ENCODE measurements at places on chromosomes 6 and 20. TPM values are rescaled to one million over a fixed set of nuclear protein-coding genes. Genes with fewer than 3 reads are reported as not detected.

The POPDC3 gene
- 19.0 TPM for polyA plus RNA-seq

The PRICKLE4 gene
- polyA plus RNA-seq = 3.9 TPM

GRCh38 chr6:90218959-90219208 is 77.8 kb downstream of the BACH2 start:
- no peak for DNase-seq
- no peaks in the 10 kb centered on the region for H3K36me3 ChIP-seq
- peaks cover 45% of the 10 kb centered on the region for H3K4me1 ChIP-seq
- peak overlapping the region; percentile 37 for H3K4me3 ChIP-seq
- peak overlapping the region; percentile 97 for H3K27ac ChIP-seq
- H3K27me3 ChIP-seq = no peaks in the 10 kb centered on the region

GRCh38 chr6:14524319-14524718 is 406.7 kb downstream of the CD83 start:
- no peak overlapping the region for H3K27ac ChIP-seq
- peaks cover 3% of the 10 kb centered on the region for H3K4me1 ChIP-seq
- no peaks in the 10 kb centered on the region for H3K36me3 ChIP-seq
- peak; percentile 19 for DNase-seq
- H3K27me3 ChIP-seq = no peaks in the 10 kb centered on the region

- peaks cover 44% of the 10 kb centered on the region for H3K36me3 ChIP-seq
- no peak for DNase-seq
- no peak overlapping the region for H3K27ac ChIP-seq
- no peak overlapping the region for H3K4me3 ChIP-seq
Observed at GRCh38 chr6:36493319-36493718, 50.5 kb downstream of the KCTD20 start.

- peaks cover 8% of the 10 kb centered on the region for H3K4me1 ChIP-seq
- H3K36me3 ChIP-seq = no peaks in the 10 kb centered on the region
- H3K27ac ChIP-seq = no peak overlapping the region
- no peak for DNase-seq
Observed at GRCh38 chr6:3813150-3813780, 35.9 kb upstream of the FAM50B start.

Measured in SK-N-SH (cell line).